Stimulated activated CD4-positive, alpha-beta T cell treated with anti-CD3 and anti-CD28 coated beads, Interleukin-2, amount 100 ng/mL, for 24 hours (primary cell): ENCODE measurements at places on chromosomes 4 and X.

DNA sequence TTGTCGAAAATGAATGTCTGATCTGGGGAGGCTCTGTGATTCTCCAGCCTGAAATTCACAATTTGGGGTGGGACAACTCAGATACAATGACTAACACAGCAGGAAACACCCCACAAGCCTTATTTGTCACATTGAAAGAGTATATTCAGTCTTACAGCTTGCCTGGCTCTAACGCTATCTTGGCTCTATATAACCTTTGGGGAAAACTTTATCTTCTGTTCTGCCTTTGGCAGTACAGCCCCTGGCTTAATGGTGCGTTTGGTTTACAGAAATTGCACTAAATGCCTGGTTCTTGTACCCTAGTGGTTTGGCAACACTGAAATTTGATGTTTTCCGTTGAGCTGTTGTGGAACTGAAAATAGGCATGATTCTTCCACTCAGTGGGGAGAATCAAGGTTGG is 178.1 kb upstream of the VEGFC start:
- DNase-seq, result no peak

DNA sequence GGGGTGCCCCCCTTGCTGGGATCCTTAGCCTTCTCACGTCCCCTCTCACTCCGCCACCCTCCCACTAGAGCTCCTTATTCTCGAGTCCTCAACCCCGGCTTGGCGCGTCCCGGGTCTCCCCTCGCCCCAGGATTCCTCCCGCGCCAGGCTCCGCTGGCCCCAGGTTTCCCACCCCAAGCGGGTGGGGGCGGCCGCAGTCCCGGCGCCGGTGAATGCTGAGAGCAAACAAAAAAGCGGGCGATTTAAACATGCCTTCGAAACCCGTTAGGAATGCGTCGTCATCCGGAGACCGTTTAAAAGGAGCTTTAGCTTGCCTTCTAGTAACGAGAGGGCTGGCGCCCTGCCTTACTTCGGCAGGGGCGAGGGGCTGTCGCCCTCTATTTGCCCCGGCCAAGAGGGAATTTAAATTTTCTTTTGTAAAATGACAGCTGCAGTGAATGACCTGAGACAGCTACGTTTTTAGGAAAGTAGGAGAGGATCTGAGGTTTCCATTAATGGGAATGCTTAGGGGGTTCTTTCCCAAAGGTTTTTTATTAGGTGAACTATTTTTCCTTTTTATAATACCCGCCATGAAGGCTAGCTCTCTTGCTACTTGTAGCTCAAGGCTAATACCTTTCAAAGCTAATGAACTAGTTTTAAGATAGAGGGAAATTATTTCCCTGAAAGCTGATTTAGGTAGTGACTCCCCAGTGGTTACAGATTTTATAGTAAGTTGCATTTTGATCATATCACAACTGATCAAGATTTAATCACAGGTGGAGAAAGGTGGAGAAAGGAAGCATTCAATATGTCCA is 3.1 kb downstream of the JADE1 start:
- no peak for DNase-seq

DNA sequence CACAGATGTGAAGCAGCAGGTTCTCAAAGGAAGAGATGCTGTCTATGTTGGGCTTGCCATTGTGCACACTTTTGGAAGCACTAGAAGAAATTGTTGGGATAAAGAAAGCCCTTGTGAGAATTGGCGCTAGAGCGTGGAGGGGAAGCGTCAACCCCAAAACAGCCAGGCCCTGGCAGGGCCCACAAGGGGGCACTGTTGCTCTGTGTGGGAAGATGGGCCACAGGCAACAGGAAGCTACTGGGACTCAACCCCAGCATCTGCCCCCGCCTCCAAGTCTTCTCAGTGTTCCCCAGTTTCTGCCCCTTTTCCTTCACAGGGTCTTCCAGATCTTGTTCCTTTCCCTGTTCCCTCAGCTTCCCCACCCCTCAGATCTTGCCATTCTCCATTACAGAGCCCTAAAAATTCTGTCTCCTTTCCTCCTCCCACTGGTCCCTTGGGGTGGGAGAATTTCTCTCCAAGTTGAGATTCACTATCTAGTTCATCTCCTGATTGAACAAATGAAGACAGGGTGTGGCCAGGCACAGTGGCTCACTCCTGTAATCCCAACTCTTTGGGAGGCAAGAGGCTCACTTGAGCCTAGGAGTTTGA is 85.5 kb downstream of the STARD8 start:
- DNase-seq, result peak; percentile 71

DNA sequence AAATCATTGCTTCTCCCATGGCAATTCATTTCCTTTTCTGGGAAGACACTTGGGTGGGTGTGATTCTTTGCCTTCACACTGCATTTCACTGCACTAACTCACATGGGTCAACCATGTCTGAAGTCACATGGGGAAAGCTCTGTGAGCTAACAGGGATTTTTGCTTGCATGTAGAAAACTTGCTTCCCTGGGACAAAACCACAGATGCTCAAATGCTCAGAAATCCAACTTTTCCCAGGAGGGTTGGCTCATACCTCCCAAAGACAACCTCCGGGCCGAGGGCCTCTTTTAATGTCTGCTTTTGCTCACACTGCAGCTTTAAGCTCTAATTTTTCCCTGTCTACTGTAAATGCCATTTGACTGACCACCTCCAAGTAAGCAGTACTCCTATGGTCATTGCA is 1695.2 kb downstream of the STIM2 start:
- no peak for DNase-seq

DNA sequence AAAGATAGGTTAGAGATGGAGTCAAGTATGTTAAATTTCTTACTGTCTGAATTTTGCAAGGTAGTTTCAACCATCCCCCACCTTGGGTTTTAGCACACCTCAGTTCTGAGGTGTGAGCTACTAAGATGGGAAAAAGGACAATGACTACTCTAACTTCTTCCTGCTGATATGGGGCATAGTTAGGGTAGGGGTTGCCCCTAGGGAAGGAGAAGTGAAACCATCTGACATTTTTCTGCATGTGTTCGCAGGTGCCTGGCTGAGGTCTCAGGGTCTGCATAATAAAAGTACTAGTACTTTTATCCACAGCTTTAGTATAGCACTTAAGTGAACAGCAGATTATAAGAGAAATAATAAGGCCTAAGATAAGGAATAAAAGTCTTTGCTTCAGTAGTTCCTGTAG is 129.5 kb upstream of the CYSLTR1 start:
- DNase-seq, result no peak

GRCh38 chr4:7788193-7788592 is 151.5 kb downstream of the AFAP1 start:
- DNase-seq, result no peak

GRCh38 chrX:2666491-2666890 is 24.6 kb upstream of the CD99 start:
- no peak for DNase-seq
